Aorta (tissue), 5 donors: ENCODE measurements at places on chromosomes 1 and 21. TPM values are rescaled to one million over a fixed set of nuclear protein-coding genes. Genes with fewer than 3 reads are reported as not detected.

DNA sequence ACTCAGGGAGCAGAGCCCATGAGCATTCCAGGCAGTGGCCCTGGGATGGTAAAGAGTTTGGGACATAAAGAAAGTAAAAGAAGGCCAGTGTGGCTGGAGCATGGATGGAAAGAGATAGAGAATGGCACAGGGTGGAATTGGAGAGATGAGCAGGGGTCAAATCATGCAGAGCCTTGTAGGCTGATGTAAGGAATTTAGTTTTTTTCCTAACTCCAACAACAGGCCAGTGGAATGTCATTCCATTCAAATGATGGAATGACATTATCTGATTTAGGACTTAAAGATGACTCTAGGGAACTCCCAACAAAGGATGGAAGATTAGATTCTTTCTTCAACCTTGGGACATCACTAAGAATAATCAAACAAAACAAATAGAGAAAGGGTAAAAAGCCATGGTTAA is 12.8 kb upstream of the S100A2 start:
- no peaks in the 10 kb centered on the region for H3K27me3 ChIP-seq
- no peaks in the 10 kb centered on the region for H3K36me3 ChIP-seq
- H3K27ac ChIP-seq, result no peak overlapping the region
- no peak overlapping the region for H3K4me3 ChIP-seq
- no peak for DNase-seq

The PDPN gene
- total RNA-seq, result 19.5 TPM

GRCh38 chr1:198639671-198640143 is 867 bp downstream of the PTPRC start:
- no peak overlapping the region for H3K4me3 ChIP-seq
- DNase-seq, result no peak
- no peaks in the 10 kb centered on the region for H3K4me1 ChIP-seq
- no peak overlapping the region for H3K27ac ChIP-seq
- no peaks in the 10 kb centered on the region for H3K27me3 ChIP-seq

DNA sequence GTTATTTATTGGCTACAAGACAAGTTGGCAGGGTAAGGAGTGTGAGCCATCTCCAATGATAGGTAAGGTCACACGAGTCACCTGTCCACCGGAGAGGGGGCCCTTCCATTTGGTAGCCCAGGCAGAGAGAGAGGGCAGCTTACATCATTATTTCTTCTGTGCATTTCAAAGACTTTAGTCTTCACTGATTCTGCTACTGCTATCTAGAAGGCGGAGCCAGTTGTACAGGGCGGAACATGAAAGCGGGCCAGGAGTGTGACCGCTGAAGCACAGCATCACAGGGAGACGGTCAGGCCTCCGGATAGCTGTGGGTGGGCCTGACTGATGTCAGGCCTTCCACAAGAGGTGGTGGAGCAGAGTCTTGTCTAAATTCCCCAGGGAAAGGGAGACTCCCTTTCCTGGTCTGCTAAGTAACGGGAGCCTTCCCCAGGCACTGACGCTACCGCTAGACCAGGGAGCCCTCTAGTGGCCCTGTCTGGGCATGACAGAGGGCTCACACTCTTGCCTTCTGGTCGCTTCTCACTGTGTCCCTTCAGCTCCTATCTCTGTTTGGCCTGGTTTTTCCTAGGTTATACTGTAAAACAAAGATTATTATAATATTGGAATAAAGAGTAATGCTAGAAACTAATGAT is 36.7 kb downstream of the ZNF695 start:
- peak; percentile 66 for DNase-seq
- no peak overlapping the region for H3K27ac ChIP-seq
- H3K36me3 ChIP-seq, result no peaks in the 10 kb centered on the region
- no peak overlapping the region for H3K4me3 ChIP-seq
- no peaks in the 10 kb centered on the region for H3K27me3 ChIP-seq

The EFNA4 gene
- 3.0 TPM for total RNA-seq

The PTPRU gene
- 16.0 TPM for total RNA-seq

DNA sequence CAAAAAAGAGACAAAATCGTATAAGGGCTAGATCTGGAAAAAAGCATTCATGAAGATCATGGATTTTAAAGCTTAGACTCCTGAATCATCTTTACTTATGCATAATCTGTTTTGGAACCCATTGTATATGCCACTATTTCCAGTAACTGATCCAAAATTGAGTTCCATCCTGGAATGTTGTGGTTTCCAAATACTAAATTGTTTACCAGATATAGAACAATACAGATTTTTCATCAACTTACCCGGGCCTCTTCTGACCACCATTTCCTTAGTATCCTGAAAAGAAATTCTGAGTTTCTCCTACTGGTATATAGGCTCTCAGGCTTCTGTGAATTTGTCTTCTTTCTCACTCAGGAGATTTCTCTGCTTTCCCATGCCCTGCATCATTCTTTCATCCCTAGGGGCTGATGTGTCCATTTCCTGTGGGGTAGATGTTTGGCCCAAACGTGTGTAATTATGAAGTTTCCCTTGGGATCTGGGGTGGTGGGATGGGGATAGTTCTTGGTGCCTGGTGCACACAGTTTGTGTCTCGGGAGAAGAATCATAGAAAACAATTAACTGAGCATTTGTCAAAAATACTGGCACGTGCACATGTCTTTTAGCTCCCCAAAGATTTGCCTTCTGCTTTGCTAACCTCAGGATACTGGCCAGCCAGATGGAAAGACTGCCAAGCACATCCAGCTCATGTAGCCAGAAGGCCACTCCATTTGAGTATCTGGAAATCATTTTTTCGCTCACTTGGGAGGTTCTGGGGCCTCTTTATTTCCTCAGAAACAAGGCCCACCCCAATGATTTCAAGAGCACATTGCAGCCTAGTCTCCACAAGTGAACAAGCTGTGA is 127.8 kb downstream of the NTMT2 start:
- no peak overlapping the region for H3K4me3 ChIP-seq
- no peaks in the 10 kb centered on the region for H3K27me3 ChIP-seq
- H3K36me3 ChIP-seq, result no peaks in the 10 kb centered on the region
- H3K4me1 ChIP-seq, result no peaks in the 10 kb centered on the region
- DNase-seq, result peak; percentile 55

The GIPC2 gene
- total RNA-seq, result 2.8 TPM

The PLOD1 gene
- total RNA-seq, result 80.2 TPM

The OR2L8 gene
- 0.69 TPM for total RNA-seq

The SYT6 gene
- 0.12 TPM for total RNA-seq

DNA sequence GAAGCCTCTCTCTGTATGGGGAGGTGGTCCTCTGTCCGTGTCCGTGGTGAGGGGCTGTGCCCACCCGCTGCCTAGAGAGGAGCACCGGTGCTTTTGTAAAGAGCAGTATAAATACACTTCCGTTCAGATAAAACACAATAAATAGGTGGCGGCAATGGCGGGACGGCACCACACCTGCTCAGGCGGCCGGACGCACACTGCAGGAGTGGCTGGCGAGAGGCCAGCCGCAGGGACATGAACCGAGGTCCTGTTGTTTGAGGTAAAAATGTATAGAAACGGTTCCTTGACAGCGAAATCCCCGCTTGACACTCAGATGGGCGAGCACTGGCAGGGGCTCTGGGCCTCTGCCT is 40.8 kb downstream of the KRTAP10-1 start:
- DNase-seq, result no peak
- H3K4me3 ChIP-seq, result no peak overlapping the region
- H3K36me3 ChIP-seq, result no peaks in the 10 kb centered on the region
- H3K4me1 ChIP-seq, result no peaks in the 10 kb centered on the region

- no peak overlapping the region for H3K4me3 ChIP-seq
- H3K36me3 ChIP-seq, result no peaks in the 10 kb centered on the region
- DNase-seq, result no peak
- peaks cover 3% of the 10 kb centered on the region for H3K4me1 ChIP-seq
- no peaks in the 10 kb centered on the region for H3K27me3 ChIP-seq
Measured at GRCh38 chr1:183106746-183107145, 79.3 kb upstream of the LAMC2 start.

The HHIPL2 gene
- total RNA-seq, result not detected
